ENCODE measurements at places on chromosomes 3 and 15. TPM values are rescaled to one million over a fixed set of nuclear protein-coding genes. Genes with fewer than 3 reads are reported as not detected.

Gene ACKR4
- total RNA-seq = 0.58 TPM

Gene KLHL24
- 16.7 TPM for total RNA-seq

Gene ACSBG1
- not detected for total RNA-seq

Gene NANOGP8
- not detected for total RNA-seq

Gene ATP11B
- 40.1 TPM for total RNA-seq

Gene CHRFAM7A
- total RNA-seq = not detected

Gene CISH
- 0.35 TPM for total RNA-seq

Gene COL8A1
- total RNA-seq = 114 TPM

Gene CSPG5
- total RNA-seq = not detected

Gene OSBPL10
- total RNA-seq = 8.6 TPM

Gene A4GNT
- total RNA-seq = not detected

Gene MANF
- total RNA-seq = 96.2 TPM

Gene GPR62
- not detected for total RNA-seq

Gene SPINK8
- not detected for total RNA-seq

Gene PAQR5
- total RNA-seq = 2.6 TPM

Gene ZFAND6
- total RNA-seq = 129 TPM

Gene NECTIN3
- total RNA-seq = 65.7 TPM

Gene SOX2
- total RNA-seq = not detected

Gene IRAK2
- total RNA-seq = 2.9 TPM

Gene CHST13
- not detected for total RNA-seq

Gene SMAD6
- total RNA-seq = 4.8 TPM

All from myometrial cell (primary cell).